ENCODE measurements at places on chromosomes 7 and 10.

DNA sequence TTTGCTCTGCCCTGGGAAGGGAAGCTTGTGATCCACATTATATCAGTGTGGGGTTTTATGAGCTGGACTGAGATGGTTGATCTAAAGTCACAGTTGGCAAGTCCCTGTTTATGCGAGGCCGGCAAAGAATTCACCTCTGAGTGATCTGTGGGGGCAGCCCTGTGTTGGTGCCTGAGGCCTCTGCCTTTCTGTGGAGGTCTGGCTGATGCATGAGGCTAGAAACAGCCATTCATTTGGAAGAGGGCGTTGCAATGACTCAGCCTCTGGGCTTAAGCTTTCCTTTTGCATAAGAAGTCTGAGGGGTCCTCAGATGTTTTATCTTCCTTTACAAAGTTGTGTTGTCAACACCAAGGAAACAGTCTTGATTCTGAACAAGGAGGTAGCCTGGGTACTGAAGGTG, 126.9 kb downstream of the MGMT start:
- DNase-seq = no peak

- no peak for DNase-seq
Observed at GRCh38 chr10:118930614-118931013, 98.9 kb upstream of the NANOS1 start.

DNA sequence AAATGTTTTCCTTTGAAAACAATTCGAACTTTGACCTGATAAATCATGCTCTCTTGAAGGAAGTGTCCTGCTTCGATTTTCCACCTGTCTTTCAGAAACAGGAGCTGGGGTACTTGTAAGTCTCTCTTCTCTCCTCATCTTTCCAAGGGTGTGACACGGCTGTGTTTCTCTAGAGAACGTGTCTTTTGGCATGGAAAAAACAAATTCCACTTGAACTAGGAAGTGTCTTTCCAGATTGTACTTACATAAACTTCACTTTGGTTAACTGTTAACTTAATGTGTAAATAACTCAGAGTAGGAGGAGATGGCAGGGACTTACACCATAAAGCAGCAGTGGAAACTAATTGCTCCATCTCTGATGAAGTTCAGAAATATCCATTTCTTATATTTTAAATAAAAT, 4.2 kb upstream of the CALCR start:
- DNase-seq = no peak

GRCh38 chr10:127090138-127090537, 106.3 kb downstream of the INSYN2A start:
- no peak for DNase-seq

GRCh38 chr10:51097546-51097945, 23.3 kb downstream of the PRKG1 start:
- DNase-seq = no peak

- DNase-seq = no peak
Observed at GRCh38 chr7:92366730-92367129, 80.6 kb upstream of the GATAD1 start.

GRCh38 chr10:82813856-82814255, 938.9 kb downstream of the NRG3 start:
- DNase-seq = no peak

GRCh38 chr10:1609648-1609970, 127.7 kb downstream of the ADARB2 start:
- no peak for DNase-seq

DNA sequence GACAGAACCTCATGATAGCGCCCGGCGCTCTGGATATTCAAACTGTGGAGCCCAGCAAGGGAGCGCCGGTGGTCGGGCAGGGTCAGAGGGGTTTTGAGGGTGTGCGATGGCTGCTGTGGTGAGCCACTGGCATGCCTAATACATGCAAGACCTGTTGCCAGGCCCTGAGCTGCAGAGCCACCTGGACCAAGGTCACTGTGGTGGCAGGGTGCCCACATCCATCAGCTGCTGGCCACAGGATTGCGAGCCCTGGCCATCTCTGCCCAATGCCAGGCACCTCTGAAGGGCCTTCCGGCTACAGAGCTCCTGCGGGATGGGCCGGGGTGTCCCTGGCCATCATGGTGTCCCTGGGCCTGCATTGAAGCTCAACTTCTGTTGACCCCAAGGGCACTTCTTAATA, 123.0 kb upstream of the TNRC18 start:
- no peak for DNase-seq

GRCh38 chr7:32326078-32326477, 164.1 kb downstream of the LSM5 start:
- DNase-seq = no peak

DNA sequence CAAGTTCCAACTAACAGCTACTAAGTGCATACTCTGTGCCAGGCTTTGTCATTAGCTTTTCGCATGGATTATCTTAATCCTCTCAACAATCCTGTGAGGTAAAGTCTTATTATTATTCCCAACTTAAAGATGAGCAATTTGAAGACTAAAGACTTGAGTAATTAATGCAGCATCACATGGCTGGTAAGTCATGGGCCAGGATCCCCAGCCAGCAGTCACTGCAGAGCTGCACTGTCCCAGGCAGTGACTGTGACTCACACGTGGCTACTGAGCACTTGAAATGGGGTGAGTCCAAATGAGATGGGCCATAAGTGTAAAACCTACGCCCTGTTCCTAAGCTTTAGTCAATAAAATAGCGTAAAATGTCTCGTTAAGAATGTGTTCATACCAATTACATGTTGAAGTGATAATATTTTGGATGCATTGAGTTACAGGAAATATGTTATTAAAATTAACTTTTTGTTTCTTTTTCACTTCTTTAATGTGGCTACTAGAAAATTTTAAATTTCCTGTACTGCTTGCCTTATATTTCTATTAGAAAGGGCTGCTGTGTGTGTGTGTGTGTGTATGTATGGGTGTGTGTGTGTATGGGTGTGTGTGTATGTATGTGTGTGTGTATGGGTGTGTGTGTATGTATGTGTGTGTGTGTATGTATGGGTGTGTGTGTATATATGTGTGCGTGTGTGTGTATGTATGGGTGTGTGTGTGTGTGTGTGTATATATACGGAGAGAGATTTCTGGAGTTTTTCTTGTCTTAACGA, 756.3 kb downstream of the AUTS2 start:
- no peak for DNase-seq

DNA sequence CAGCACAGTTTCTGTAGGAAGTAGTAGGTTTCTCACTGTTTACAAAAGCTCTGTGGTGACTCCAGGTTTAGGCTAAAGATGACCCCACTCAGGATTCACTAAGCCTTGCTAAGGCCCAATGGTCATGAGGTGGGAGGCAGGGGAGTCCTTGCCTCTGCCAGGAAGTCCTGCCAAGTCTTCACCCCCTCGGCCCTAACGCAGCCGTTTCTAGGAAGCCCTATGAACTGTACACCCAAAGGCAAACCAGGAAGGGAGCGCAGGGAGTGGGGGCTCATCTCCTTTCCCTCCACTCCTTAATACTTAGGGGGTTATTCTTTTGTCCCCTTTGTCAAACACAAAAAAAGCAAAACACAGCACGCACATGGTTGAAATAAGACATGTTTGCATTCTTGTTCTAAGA, 64.6 kb downstream of the CTBP2 start:
- DNase-seq = no peak

DNA sequence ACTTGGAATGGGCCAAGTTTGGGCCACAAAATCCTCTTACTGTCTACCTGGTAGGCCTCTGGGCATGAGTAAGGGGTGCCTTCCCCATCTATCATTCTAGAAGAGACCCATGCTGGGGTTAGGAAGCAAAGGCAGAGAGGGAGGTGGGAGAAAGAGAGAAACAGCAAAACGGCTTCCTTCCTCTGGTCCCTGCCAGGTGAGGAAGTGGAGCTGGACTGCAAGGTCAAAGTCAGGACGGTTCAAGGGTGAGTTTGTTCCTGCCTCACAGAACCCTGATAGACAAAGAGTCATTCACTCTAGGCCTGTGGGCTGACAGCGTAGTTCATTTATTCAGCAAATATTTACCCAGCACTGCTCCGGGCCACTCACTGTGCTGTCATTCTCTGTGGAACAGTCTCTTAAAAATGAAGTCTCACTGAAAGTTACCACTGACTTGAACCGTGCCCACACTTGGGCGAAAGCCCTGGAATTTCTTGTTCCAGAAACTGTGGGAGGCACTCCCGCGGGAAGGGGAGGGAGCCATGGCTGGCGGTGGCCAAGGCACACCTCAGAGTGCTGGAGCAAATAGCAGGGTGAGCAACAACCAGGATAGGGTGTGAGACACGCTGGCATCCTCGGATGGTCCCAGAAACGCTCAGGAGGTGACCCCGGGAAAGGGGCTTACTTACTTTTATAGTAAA, 26.2 kb upstream of the ECHDC3 start:
- DNase-seq = no peak

DNA sequence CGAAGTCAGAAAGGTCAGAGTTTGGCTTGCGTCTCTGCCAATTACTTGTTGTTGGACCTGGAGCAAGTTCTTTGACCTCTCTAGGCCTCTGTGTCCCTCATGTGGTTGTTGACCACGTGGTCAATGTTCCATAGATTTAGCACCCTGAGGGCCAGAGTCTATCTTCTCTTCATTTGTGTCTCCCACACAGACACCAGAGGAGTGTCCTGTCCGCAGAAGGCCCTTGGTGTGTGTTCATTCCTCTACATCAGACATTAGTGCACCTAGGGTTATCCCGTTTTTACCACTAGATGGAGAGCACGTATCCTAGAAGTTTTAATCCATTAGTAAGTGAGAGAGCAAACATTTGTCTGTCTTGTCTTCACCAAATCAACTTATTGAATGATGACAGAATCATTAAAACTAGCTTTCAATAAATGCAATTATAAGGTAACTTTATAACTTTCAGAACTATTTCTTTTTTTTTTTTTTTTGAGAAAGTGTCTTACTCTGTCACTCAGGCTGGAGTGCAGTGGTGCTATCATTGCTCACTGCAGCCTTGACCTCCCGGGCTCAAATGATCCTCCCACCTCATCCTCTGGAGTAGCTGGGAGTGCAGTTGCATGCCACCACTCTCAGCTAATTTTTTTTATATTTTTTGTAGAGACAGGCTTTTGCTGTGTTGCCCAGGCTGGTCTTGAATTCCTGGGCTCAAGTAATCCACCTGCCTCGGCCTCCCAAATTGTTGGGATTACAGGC, 122.5 kb upstream of the ANKRD1 start:
- DNase-seq = no peak

- no peak for DNase-seq
Observed at GRCh38 chr10:110348336-110348735, 43.6 kb upstream of the SMNDC1 start.

GRCh38 chr7:147411096-147411495, 1179.5 kb upstream of the C7orf33 start:
- no peak for DNase-seq

GRCh38 chr10:99788598-99789256, 6.3 kb downstream of the ABCC2 start:
- DNase-seq = no peak

DNA sequence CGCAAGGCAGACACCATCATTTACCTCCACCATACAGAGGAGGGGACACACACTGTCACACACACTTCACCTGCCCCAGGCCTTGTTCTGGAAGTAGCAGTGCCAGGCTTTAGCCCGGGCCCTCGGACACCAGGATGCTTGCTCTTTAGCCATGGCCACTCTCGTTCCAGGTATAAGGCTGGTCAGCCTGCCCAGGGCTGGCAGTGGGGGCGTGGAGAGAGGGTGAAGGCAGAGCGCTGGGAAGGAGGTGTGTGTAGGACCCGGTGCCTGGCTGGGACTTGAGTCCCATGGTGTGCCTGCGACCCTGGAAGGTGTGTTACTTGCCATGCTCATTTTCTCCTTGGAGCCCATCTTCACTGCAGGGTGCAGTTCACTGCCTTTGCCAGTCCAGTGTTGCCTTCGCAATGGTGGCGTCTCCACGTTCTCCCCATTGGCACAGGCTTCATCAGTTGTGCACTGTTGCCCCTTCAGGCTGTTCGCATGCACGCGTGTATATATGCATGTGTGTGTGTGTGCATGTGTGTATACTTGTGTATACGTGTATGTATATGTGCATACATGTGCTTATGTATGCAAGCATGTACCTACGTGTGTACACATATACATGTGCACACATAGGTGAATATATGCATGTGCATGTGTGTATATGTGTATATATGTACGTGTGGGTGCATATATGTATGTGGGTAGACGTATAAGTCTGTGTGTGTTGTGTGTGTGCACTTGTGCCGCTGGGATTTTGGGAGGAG, 153.4 kb downstream of the CAMK1D start:
- no peak for DNase-seq

- no peak for DNase-seq
Observed at GRCh38 chr7:157834501-157835163, 497.8 kb downstream of the DNAJB6 start.

DNA sequence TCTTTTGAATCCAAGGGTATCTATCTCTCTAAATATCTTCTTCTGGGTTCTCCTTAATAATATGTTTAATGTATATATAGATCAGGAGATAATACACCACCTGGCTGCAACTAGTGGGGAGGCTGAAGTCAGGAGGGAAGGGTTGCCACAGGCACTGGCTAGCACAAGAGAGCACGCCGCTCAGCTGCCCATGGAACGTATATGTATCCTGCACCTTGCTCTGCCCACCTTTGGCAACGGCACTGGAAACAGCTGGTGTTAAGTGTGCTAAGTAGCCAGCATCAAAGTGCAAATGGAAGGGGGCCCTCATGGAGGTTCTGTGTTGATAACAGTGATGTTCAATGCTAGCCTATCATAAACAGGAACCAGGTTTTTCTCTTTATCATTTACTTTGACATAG, 49.8 kb upstream of the FAM133B start:
- DNase-seq = no peak

DNA sequence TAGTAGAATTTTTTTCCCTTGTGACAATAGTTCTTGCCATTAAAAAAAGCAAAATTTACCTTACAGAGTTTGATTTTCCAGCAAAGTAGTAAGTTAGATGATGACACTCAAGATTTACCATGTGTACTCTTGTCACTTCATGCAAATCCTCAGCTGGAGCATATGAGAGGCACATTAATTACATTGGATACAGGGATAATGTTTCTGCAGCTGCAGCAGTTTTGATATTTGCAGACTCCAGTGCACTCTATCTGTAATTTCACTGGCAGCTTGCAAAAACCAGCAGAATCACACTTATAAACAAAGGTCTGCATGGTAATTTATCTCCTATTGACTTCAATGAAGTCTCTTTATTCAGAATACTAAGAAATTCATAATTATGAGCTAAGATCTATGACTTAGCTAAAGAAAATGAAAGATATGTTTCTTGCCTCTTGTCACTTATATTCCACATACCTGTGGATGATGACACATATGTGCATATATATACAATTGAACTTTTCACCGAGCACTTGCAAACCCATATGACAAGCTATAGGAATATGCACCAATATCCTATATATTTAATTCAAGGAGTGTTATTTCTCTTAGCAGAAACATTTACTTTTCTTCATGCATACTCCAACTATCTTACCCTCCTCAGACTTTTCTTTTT, 530.6 kb downstream of the PHTF2 start:
- DNase-seq = no peak

- DNase-seq = no peak
Observed at GRCh38 chr7:114007386-114007785, 88.6 kb upstream of the PPP1R3A start.

DNA sequence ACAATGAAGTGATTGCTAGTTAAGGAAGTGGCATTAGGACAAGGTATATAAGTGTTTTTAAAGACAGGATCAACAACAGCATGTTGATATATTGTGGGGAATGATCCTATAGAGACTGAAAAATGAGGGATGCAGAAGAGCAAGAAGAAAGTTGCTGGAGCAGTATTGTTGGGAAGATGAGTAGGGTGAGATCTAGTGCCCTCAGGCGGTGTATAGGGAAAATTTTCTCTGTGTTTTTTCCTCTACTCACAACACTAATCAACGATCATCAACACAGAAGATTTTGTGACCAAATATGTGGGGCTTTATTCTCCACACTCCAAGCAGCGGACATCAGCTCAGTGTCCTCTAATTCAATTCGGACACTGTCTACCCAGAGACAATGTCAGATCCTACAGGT, 9.6 kb upstream of the PTTG1IP2 start:
- DNase-seq = no peak

- DNase-seq = no peak
Observed at GRCh38 chr10:100528123-100528886, 1.4 kb downstream of the NDUFB8 start.
